Stimulated activated CD4-positive, alpha-beta T cell treated with anti-CD3 and anti-CD28 coated beads, Interleukin-1b, Interleukin-23, amount 100 ng/mL, for 1 hour (primary cell): ENCODE measurements at places on chromosomes 2 and 18.

- no peak for DNase-seq
These were observed 131.6 kb upstream of the DNAJC10 start for GRCh38 chr2:182584462-182584861.

- DNase-seq, result no peak
These were observed 379.3 kb upstream of the PKDCC start for GRCh38 chr2:41668529-41668928.

- DNase-seq, result no peak
These were observed 133.5 kb downstream of the ASXL3 start for GRCh38 chr18:33711514-33711913.

DNA sequence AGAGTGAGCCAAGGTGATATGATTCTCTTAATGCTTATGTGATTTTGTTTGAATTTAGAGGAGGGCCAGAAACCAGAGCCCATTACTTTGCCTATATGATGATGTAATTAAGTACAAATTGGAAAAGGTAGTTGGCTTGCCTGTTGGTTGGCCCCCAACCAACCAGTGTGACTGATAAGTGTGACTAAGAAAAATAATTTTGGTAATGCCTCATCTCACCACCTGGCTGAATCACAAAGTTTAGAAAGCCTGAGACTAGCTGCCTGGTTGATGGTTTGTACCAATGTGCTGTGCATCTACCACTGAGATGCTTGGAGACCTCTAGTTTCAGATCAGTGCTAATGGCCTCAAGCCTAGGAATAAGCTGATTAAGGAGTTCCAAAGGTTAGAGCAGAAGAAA, 338.7 kb downstream of the CDH2 start:
- no peak for DNase-seq

- no peak for DNase-seq
These were observed 125.0 kb upstream of the WDSUB1 start for GRCh38 chr2:159411460-159411859.

DNA sequence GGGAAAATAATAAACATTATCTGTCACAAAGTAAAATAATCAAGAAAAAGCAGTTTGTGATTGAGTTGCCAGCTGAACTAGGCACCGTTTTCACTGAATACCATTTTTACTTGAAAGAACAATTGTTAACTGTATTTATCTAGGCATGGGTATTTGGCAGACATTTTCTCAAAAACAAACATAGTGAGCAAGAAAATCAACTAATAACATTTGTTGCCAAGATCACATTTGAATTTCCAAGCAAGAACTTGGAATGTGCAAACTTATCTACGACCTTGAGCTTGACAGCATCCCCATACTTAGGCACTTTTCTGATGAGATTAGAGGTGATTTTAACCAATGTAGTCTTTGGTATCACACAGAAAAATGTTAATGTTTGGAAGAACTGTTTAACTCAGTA, 16.7 kb downstream of the SS18 start:
- no peak for DNase-seq

DNA sequence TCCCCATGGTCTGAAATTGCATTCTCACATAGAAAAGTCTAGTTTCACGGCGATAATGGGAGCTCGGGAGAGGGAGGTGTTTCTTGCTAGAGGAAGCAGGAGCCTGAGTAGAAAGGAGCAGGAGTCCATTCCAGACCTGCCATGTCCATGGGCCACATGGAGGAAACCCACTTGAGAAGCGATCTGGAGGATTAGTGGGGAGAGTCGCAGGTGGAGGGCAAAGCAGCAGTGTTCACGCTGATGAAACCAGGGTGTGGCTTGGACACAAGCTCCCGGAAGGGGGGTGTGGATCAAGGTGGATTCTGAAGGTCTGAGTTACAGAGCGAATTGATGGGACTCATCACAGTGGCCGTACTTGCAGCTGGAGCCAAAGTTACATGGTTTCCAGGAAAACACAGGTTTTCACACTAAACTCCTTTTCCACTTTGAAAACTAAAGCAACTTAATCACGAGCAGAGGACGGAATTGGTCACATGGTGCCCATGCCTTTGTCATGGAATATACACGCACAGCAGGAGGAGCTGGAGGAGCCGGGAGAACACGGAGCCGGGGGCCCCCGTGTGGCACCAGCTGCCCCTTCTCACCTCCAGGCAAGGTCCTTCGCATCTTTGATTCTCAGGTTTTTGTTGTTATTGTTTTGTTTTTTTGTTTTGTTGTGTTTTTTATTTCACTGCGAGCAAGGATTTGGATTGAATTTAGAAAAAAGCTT, 255.1 kb upstream of the MYT1L start:
- no peak for DNase-seq

DNA sequence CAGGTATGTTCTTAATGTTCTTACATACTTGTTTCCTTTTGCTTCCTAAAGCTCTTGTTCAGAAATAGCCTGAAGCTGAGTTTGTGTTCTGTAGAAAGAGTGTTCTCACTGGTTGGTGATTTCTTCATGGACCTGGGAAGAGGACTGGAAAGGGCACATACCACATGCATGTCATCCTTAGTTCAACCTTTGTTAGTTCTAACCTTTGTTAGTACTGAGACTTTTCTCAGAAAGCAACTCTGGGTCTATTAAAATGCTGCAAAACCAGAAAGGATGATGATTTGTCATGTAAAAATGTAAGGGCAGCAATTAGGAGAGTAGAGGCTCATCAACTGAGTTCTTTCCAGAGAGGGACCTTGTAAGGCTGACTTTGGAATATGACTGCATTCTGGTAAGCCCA, 2.5 kb upstream of the FAP start:
- DNase-seq, result no peak

DNA sequence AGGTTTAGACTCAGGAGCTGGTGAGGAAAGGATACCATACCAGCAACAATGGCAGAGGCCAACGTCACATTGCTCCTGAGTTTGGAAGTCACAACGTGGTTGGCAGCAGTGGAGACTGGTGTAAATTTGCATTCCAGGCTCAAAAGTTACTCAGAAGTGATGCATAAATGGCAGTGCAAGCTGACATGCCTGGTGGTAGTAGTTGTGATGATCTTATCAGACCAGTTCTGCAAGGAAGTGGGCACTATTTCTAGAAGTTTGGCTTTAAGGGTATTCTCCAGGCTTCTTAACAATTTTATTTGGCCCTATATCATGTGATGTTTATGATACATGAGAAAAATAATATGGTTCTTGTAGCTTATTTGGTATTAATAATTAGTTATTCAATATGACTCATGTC, 37.8 kb downstream of the CXCR4 start:
- no peak for DNase-seq

- no peak for DNase-seq
These were observed 71.3 kb upstream of the ZNF532 start for GRCh38 chr18:58793361-58793760.

DNA sequence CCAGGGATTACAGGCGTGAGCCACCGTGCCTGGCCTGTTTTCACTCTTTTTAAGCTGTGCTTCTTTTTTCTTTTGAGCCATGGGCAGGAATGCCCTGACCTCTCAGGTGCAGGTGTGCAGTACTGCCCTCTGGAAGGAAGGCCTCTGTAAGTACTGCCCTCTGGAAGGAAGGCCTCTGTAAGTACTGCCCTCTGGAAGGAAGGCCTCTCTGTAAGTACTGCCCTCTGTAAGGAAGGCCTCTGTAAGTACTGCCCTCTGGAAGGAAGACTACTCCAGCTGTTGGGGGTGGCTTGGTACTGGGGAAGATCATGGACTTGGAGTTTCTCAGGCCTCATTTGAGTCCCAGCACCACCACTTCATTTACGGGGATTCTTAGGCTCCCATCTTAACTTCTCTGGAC, 248.5 kb upstream of the ID2 start:
- DNase-seq, result no peak

DNA sequence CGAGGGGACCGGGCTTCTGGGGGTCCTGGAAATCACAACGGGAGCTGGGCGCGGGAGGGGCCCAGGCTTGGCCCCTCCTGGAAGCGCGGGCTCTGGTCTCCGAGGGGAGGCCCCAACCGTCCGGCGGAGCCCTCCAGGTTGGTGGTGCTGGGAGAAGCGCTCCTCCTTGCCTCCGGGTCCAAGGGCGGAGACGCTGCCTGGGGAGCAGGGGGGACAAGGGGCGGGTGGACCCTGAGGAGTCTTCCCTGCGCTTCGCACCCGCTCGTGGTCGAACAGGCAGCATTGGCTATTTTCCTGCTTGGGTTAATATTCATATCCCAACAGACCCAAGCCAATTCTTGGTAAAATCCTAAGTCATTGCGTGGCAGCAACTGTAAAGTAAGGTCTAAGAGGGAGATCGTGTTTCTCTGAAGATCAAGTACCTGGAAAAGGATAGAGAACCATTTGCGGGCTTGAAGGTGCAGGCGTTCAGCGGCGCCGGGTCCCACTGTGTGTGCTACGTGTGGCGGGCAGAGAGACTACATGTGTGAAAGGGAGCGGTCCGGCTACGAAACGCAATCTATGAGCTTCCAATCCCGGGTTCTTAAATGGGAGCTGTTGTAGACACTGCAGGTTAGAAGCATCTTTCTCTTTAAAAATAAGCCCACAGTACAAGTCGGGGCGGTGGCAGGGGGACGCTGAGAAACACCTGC, 805 bp downstream of the CIDEA start:
- no peak for DNase-seq

GRCh38 chr2:179454443-179455171, 190.0 kb upstream of the SESTD1 start:
- no peak for DNase-seq

GRCh38 chr2:176164611-176165369, 7.7 kb downstream of the HOXD3 start:
- no peak for DNase-seq

DNA sequence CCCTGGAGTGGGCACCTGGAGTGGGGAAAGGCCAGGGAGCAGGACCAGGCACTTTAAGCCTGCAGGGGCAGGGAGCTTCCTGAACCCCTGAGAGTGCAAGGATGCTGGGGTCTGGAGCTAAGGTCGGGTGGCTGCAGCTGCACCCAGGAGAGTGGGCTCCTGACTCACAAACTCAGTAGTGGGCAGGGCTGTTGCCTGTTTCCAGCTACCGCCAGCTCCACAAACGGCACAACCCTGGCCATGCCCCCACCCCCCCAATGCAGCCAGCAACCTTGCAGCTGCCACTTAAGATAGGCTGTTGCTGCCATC, 688.8 kb downstream of the NYAP2 start:
- DNase-seq, result no peak

GRCh38 chr18:37484983-37485834, 80.4 kb downstream of the CELF4 start:
- DNase-seq, result no peak

DNA sequence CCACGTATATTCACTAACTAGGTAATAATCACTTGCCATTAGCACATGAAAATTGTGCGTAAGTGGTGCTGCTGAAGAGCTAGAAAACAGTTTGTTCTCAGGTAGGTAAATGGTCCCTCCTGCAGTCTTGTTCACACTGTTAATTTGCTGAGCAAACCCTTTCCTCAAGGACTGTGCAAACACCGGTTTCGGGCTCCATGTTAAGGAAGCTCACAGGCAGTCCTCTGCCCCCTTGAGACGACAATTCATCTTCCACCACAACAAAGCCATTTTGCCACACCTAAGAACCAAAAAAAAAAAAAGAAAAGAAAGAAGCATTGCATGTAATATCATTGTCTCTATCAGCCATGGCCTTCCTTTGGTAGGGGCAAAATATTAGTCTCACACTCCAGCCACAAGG, 193.9 kb downstream of the BCL11A start:
- no peak for DNase-seq

DNA sequence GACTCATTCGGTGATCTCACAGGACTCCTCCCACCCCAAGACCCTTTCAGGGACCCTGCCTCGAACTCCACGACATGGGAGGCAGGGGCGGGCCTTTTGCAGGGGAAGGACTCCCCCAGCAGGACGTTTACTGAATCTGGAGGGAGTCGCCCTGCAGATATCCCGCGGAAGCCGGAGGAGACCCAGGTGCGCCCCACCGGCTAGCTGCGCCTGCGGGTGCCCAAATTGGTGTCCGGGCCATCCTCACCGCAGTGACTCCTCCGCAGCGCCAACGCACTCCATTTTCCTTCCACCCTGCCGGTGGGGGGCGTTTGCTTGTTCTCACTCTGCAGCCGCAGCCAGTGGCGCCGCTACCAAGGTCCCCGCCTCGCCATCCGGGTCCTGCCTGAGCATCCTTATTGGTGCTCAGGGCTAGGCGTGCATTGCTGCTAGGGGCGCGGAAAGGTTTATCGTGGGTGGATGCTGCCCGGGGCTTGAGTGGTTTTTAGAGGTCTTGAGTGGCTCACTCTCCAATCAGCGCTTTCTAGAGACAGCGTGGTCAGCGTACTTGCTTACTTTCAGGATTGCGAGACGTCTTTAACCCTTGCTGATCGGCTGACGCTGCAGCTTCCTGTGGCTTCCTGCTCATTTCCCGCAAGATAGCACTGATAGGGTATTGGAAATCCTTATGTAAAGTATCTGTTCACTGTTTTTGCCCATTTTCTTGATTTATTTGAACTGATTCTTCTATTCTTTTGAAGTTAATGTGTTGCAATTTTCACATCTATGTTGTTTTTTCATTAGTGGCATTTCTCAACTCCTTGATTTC, 81.4 kb downstream of the BIN1 start:
- peak; percentile 26 for DNase-seq

DNA sequence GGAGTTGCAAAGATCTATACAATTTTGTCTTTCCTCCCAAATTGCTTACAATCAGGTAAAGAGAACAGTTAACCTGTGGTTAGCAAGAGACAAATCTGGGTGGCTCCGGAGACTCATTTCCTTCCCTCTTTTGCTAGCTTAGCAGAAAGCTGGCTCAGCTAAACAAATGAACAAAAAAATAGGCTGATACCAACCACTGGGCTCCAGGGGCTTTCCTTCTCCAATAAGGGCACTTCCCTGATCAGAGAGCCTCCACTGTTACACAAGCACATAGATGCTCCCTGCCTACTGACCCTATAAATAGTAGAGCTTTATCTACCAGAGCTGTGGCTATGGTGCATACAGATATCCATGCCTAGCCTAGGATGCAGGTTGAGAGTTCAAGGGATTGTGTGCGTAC, 90.1 kb upstream of the ARL5A start:
- DNase-seq, result no peak

GRCh38 chr2:219422952-219423534, 4.9 kb downstream of the DES start:
- no peak for DNase-seq

DNA sequence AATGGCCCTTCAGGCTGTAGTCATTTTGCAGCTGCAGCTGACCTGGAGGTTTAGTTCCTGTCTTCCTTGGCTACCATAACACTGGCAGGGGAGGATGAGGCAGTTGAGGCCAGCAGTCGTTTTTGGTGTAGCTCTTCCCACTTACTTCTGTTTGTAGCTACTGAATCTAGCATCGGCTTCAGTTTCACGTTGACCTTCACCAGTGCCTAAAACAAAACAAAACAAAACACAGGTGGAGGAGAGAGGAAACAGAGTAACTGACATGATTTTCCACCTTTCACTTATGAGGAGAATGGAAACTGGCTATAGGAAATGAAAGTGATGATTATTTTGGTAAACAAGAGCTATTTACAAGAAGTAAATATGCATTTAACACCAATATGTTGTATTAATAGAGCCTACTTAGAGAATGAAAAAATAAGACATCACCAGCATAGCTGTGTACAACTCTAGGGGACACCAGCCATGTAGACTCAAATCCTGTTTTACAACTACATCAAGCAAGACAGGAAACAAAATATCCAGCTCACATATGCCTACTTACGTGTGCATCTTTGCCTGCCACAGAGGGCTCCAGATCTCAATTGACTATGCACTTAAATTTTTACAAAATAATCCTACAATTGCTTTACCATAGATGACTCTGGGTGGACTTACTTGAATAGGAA, 236.9 kb downstream of the AGPS start:
- DNase-seq, result no peak
